Fibroblast of mammary gland (primary cell): ENCODE measurements at places on chromosomes 13 and 19.

GRCh38 chr13:42968906-42969305 lies 23.1 kb downstream of the EPSTI1 start:
- DNase-seq = no peak

DNA sequence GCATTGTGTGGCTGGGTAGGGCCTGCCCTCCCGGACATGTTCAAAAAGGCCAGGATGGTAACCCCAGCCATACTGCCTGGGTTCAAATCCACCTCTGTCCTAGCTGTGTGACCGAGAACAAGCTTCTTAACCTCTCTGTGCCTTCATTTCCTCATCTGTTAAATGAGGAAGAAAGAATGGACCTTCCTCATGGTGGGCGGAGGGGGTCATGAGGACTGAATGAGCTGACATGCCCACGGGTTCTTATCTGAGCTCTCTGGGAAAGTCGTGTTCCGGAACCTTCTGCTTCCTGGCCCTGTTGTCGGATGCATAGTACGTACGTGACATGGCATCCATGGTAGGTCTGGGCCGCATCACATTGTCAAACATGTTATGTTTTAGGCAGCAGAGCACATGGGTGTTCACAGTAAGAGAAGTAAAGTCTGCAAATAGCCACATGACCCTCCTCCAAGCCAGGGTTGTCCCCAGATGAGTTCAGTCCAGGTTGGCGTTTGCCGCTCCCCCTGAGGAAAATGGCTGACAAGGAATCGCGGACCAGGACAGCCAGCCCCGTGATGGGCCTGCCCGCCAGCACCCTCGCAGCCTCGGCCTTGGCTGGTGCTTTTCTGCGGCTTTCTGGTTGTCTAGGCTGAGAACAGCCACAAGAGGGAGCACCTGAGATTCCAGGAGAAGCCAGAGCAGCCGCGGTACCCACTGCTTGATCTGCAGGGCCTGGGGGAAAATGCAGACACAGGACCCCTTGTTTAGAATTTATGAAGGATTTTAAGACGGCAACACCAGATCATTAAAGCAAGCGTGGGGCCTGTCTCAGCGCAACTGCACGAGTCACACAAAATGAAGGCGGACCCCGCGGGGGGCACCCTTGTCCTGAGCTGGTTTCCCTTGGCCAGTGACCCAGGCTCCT lies 2.4 kb upstream of the NTN5 start:
- peak; percentile 80 for DNase-seq

- DNase-seq = no peak
These were observed 2.4 kb downstream of the CRLF1 start for GRCh38 chr19:18603958-18604819.

GRCh38 chr19:10639836-10640235 lies 14.3 kb upstream of the ILF3 start:
- no peak for DNase-seq

DNA sequence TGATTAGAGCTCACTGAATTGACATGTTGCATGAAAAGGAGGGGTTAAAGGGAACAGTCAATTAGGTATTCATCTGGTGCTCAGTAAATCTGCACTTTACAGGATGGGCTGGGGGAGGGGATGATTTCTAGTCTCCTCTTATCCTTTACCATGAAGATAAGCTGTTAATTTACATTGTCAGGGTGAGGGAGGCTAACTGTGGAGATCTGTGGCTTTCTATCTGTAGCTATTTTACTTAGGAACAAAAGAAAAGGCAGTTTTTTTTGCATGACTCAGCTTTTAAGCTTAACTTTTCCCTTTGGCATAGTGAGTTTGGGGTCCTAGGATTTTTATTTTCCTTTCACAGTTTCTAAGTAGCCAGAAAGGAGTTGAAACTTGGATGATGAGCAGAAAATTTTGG lies 253.3 kb downstream of the LMO7 start:
- DNase-seq = no peak
